ENCODE measurements at places on chromosomes 5 and 9.

DNA sequence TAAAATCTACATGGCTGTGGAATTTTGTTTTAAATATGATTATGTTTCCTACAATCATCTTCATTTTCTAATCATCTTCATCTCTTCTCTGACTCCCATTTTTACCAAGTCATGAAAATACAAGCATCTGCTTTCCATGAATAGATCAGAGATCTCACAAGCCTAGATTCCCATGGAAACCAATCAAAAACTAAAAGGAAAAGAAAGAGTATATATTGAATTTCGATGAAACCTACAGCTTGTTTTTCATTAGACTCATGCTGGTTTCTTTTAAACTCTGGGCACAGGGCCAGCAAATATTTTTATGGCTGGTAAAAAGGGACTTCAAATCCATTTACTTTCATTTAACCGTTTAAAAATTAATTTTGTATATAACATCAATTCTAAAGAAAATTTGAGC, 51.2 kb downstream of the INVS start:
- no peak for DNase-seq

DNA sequence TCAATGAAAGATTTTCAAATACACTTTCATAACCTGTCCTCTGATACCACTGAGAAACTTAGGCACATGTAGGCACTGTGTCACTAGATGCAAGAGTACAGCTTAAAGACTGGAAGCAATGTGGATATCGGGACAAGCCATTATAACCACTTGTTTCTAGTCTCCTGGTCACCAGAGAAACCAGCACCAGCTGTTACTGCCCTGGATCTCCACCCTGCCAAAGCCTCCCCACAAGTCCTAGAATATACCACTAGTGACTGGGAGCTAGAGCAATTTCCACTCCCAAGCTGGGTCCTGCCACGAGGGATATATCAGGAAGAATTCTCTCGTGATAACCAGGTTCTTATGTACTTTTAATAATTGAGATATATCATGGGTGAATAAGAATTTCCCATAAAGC, 19.5 kb downstream of the REEP5 start:
- no peak for DNase-seq

GRCh38 chr9:35516479-35516878, 26.6 kb downstream of the RUSC2 start:
- DNase-seq = no peak

- no peak for DNase-seq
Observed at GRCh38 chr9:87732756-87733155, 6.8 kb downstream of the CTSL start.

DNA sequence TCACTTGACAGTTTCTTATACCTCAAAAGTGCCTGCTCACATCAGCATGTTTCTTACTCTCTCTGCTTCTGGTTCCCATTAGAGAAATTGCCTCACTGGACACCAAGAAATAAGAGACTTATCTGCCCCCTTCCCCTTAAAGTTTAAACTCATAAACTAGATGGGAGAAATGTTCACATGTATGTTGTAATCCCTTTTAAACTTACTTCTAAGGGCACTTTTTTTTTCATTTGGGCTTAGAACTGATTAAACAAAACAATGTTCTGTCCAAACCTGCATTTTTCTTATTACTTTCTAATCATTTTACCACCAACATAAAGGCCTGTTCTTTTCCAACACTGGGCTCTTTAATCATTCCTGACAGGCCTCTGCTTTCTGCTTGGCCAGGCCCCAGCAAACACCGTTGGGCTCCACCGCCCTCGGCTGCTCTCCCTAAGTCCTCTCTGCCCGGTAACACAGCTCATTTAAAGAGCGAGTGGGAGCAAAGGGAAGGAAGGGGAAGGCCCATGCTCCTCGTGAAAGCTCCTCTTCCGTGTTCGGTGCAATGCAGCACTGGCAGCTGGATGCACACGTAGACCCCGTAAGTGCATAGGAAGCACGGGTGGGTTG, 53.4 kb downstream of the ROR2 start:
- DNase-seq = no peak

Data from HCT116 (cell line).